ENCODE measurements at places on chromosomes 1 and 21.

GRCh38 chr1:50123071-50123470, 14.4 kb downstream of the ELAVL4 start:
- DNase-seq: no peak

DNA sequence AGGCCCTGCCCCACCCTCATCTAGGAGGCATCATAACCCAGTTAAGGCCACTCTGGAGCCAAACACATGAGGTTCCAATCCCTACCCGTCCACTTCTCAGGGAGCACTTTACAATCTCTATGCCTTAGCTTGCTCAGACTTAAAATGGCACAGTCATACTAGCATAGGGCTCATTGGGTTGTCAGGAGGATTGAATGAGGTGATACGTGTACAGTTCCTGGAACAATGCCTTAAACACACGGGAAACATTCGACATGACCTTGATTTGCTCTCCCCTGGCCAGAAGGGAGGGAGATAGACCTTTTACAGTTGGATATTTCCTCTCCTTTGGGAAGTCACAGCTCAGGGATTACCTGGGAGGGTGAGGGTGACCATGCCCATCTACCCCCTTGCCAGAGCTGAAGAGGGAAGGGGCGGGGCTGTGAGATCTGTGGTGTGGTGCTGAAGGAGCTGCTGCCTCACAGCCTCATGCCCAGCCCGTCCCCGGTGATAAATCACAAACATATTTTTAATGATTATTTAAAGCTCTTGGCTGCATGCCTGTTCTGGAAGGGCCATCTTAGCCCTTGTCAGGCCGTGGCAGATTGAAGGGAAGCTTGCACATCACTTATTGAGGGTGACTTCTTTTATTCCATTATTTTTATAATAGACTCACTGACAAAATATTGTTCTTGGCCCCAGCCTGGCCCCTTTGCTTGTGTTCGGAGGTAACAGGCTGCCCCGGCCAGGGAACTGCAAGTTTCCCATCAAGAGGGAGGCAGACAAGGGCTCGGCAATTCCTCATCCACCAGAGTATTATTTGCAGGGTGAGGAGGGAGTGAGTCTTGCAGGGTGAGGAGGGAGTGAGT, 83.4 kb downstream of the FOXD2 start:
- no peak for DNase-seq

- no peak for DNase-seq
Measured at GRCh38 chr1:12142891-12143630, 23.7 kb upstream of the TNFRSF1B start.

- DNase-seq: no peak
Measured at GRCh38 chr1:61636814-61637213, 88.1 kb downstream of the TM2D1 start.

GRCh38 chr1:27361044-27361402, 5.7 kb downstream of the MAP3K6 start:
- no peak for DNase-seq

- no peak for DNase-seq
Measured at GRCh38 chr1:8396786-8397406, 79.0 kb downstream of the SLC45A1 start.

GRCh38 chr1:10662090-10662688, 134.3 kb downstream of the CASZ1 start:
- no peak for DNase-seq

GRCh38 chr1:50972766-50973165, 2.7 kb downstream of the CDKN2C start:
- no peak for DNase-seq

DNA sequence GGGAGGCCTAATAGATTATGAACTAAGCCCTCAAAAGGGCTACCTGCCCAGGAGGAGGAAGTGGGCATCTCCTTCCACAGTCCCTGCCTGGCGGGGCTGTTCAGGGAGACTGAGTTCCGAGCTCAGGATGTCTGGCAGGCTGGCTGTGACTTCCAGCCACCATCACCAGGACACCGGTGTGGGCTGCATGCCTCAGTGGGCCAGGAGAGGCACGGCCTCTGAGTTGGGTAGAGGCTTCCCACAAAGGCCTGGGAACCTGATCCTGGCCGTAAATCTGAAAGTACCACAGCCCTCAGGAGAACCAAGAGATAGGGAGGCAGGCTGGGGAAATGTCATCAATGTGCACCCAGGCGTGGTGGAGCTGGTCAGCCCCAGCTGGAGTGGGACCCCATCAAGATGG, 29.1 kb downstream of the NTPCR start:
- DNase-seq: no peak

DNA sequence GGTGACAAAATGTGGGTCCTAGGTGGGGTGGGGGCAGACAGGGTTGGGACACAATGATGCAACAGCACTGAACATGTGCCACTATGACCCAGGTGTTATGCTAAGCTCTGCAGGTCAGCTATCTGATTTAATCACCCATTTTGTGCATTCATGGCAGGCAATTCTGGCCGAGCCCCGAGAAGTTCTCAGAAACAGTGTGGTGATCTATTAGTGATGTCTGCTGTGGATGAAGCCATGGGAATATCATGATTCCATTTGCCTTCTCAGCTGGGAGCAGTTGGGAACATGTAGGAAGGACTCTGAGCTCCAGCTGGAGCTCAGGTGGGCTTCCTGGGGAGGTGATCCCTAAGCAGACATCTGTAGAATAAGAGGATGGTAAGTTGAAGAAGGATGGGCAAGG, 194.0 kb upstream of the POU3F1 start:
- DNase-seq: no peak

Measured in stimulated activated CD4-positive, alpha-beta T cell treated with anti-CD3 and anti-CD28 coated beads, Interleukin-4, amount 100 ng/mL, for 1 hour (primary cell).